ENCODE measurements at places on chromosomes 1 and 21.

DNA sequence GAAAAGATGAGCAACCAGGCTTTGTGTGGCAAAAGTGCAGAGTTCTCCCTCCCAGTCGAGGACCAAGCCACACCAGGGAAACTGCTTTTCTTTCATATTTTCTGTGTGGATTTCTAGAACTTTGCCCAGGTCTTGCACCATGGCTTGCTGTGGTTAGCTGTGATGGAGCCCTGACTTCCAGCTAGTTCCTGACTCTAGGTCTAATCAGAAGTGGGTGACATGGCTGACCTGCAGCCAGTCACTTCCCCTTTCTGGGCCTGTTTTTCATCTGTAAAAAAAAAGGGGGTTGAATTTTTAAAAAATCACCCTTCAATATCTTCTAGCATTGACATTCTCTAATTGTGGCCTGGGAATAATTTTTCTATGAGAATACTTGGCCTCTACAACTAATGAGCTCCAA is 491.2 kb upstream of the USP24 start:
- no peak for DNase-seq

DNA sequence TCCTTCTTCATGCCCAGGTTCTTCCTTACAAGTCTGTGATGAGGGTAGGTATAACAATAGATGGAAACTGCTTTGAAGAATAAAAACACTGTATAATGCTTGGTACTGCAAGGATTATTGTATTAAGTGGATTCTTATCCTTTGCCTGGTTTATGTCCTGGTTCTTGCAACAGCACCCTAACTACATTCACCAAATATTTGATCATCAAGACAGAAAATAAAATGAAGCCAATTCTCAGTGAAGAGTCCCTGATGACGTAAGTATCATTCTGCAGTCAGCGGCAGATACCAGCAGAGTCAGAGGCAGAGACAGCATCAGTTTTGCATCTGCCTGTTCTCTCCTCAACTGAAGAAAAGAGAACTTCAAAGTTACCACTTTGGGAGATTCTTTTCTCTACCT is 19.7 kb downstream of the ARHGEF11 start:
- DNase-seq = no peak

- DNase-seq = no peak
Measured at GRCh38 chr1:53559391-53559815, 100.2 kb downstream of the DMRTB1 start.

- no peak for DNase-seq
Measured at GRCh38 chr21:14414932-14415508, 32.1 kb upstream of the HSPA13 start.

DNA sequence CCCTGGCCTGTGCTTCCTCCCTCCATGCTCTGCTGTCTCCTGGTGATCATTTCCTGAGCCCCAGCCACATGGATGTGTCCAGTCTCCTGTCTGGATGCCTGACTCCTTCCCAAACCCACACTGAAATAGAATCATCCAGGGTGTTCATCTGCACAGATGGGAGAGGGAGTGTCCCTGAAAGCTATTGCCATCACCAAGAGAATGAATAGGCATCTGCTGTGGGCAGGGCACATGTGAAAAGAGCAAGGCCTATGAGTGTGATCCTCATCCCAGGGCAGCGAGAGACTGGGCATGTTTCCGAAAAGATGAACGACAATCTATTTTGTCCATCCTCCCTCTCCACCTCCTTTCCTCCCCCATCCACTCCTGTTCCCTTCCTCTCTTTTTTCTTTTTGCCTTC is 5.0 kb downstream of the IGSF21 start:
- no peak for DNase-seq

GRCh38 chr1:59005491-59006288 is 221.8 kb upstream of the JUN start:
- no peak for DNase-seq

DNA sequence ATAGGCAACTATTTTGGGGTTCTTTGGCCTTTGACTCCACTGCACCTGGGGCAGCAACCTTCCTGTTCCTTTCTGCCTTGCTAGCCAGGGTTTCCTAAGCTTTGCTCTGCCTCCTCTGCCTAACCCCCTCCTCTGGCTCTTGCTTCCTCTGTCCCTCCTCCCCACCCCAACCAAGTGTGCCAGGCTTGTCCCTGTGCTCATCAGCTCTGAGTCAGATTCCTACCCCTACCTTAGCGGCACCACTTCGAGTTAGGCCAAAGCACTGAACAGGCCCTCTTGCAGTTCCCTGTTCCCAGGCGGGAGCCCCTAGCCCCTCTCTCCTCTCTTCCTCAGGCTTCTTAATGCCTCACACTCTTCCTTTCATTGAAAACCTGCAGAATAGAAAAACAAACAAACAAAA is 74.8 kb upstream of the HAO2 start:
- no peak for DNase-seq

DNA sequence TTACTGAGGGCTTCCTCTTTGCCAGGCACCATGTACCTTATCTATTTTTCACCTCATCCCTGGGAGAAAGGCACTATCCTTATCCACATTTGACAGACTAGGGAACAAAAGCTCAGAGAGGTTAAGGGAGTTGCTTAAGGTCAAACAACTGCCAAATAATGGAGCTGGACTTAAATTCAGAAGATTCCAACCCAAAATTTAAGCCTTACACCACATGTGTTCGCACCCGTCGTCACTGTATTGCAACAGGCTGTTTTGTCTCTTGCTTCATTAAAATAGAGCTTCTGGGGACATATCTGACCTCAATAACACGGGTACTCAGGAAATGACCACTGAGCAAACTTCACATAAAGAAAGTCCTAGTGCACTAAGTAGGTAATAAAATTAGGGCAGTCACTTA is 62.0 kb downstream of the TRABD2B start:
- no peak for DNase-seq

- DNase-seq = no peak
Measured at GRCh38 chr1:44035726-44036408, 4.6 kb upstream of the SLC6A9 start.

DNA sequence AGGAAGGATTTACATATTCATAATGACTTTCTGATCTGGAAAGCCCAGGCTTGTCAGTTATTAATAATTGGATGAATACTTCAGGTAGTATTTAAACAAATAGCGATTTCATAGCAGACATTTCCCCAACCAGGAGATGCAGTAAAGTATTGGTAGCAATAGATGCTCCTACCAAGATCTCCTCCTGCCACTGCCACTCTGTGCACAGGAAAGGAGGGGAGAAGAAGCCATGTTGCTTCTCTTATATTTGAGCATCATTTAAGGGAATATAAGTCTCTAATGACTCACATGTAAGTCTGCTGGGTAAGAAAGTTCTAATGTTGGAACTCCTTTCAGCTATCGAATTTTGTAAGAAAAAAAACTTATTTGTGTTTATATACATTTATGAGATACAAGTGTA is 420 bp upstream of the IFI16 start:
- no peak for DNase-seq

GRCh38 chr1:89358287-89358893 is 5.5 kb upstream of the GBP6 start:
- DNase-seq = peak; percentile 78
